CD14-positive monocyte (primary cell): ENCODE measurements at places on chromosomes 12 and 14. TPM values are rescaled to one million over a fixed set of nuclear protein-coding genes. Genes with fewer than 3 reads are reported as not detected.

SERPINA10 gene
- polyA plus RNA-seq, result not detected

PPP4R4 gene
- polyA plus RNA-seq, result 0.17 TPM in 1 of 2 replicates, not detected in the other

ZBTB39 gene
- polyA plus RNA-seq, result 2.5 and 3.7 TPM in 2 replicates

NRXN3 gene
- polyA plus RNA-seq, result not detected

CBLN3 gene
- polyA plus RNA-seq, result not detected

ZNF891 gene
- 0.08 TPM for polyA plus RNA-seq

MDM1 gene
- polyA plus RNA-seq, result 10.9 TPM

TNFAIP2 gene
- 50.8 TPM for polyA plus RNA-seq

NGB gene
- not detected for polyA plus RNA-seq
